ENCODE measurements at places on chromosomes 3 and 15. TPM values are rescaled to one million over a fixed set of nuclear protein-coding genes. Genes with fewer than 3 reads are reported as not detected.

- H3K36me3 ChIP-seq, result peaks cover 19% of the 10 kb centered on the region
- DNase-seq, result no peak
- no peaks in the 10 kb centered on the region for H3K27me3 ChIP-seq
- H3K4me1 ChIP-seq, result no peaks in the 10 kb centered on the region
Observed at GRCh38 chr3:160968761-160969160, 136.4 kb downstream of the B3GALNT1 start.

The TICRR gene
- total RNA-seq, result 44.9 TPM

The LDHAL6B gene
- not detected for total RNA-seq

The DNAH12 gene
- total RNA-seq, result 0.09 TPM

- H3K36me3 ChIP-seq, result no peaks in the 10 kb centered on the region
- no peak overlapping the region for H3K4me3 ChIP-seq
- H3K4me1 ChIP-seq, result peaks cover 48% of the 10 kb centered on the region
- no peak for DNase-seq
- H3K27ac ChIP-seq, result no peak overlapping the region
Observed at GRCh38 chr15:40114218-40114617, 5.5 kb upstream of the BMF start.

GRCh38 chr15:72331021-72331420 is 11.1 kb upstream of the CELF6 start:
- DNase-seq, result no peak
- H3K27me3 ChIP-seq, result no peaks in the 10 kb centered on the region
- no peak overlapping the region for H3K4me3 ChIP-seq
- H3K36me3 ChIP-seq, result peaks cover 10% of the 10 kb centered on the region
- H3K27ac ChIP-seq, result no peak overlapping the region

The ROPN1 gene
- not detected for total RNA-seq

The FGD5 gene
- total RNA-seq, result 0.27 TPM

- H3K4me1 ChIP-seq, result no peaks in the 10 kb centered on the region
- H3K27me3 ChIP-seq, result peaks cover 8% of the 10 kb centered on the region
- H3K4me3 ChIP-seq, result no peak overlapping the region
- DNase-seq, result no peak
Observed at GRCh38 chr15:42107473-42107872, 13.1 kb upstream of the PLA2G4D start.

The ACAP2 gene
- 35.7 TPM for total RNA-seq

The IMPG2 gene
- 0.40 TPM for total RNA-seq

All from neural crest cell (in vitro differentiated cells).